KG1 (cell line): ENCODE measurements at places on chromosomes 3 and 15.

DNA sequence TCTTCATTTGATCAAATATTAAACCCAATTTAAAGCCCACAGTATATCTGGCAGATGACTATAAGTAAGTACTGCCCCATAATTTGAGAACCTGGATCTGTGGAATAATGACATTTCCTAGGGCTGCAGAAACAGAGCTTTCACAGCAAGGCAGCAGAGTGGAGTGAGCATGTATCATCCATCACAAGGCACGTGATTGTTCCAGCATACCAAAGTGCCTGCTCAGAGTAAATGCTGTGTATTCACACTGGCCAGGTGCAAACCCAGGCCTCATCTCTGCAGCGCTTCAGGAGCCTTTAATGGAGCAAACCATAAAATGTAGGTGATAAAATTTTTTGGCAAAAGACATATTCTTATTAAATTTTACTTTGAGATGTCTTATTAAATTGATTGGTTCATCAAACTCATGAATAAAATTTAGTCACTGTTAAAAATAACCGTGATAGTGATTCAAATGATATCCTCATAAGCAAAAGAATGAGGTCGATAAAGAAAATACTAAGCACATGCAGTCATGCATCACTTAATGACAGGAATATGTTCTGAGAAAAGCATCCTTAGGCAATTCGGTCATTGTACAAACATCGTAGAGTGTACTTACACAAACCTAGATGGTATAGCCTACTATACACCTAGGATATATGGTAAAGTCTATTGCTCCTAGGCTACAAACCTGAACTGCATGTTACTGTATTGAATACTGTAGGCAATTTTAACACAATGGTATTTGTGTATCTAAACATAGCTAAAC is 99.3 kb upstream of the SLC24A5 start:
- no peak for DNase-seq

- DNase-seq, result no peak
Measured at GRCh38 chr3:152832046-152832445, 2.9 kb upstream of the P2RY1 start.

DNA sequence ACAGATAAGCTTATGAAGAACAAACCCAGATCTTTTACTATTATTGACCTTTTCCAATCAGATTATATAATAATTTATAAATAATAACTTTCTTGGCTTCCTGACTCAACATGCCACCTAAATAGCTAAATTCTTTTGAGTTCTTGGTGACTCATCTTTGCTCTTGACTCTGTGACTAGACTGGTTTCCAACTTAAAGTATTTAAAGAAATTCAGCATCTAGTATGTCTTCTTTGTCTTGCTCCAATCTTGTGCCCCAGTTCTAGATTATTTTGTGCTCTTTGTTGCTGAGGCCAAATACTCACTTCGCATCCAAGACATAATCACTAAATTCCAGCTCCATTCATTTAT is 483.2 kb upstream of the TBL1XR1 start:
- no peak for DNase-seq

GRCh38 chr15:64024172-64025050 is 21.9 kb downstream of the DAPK2 start:
- DNase-seq, result no peak
